Tibial nerve (tissue), 4 donors: ENCODE measurements at places on chromosomes 3 and 15. TPM values are rescaled to one million over a fixed set of nuclear protein-coding genes. Genes with fewer than 3 reads are reported as not detected.

Gene LXN
- 18.6 TPM for total RNA-seq

Gene LRRIQ4
- total RNA-seq = not detected

Gene CDHR4
- total RNA-seq = 1.3 TPM

Gene CNTN3
- 3.6 TPM for total RNA-seq

Gene ALDH1A3
- 31.2 TPM for total RNA-seq

Gene TJP1
- total RNA-seq = 413 TPM

Gene DLL4
- 4.2 TPM for total RNA-seq

Gene XPC
- total RNA-seq = 57.9 TPM

Gene ILDR1
- not detected for total RNA-seq

Gene FBXW12
- not detected for total RNA-seq

Gene SIDT1
- 6.8 TPM for total RNA-seq

Gene CPLX3
- not detected for total RNA-seq

Gene WNT7A
- total RNA-seq = not detected

Gene EOMES
- 0.78 TPM for total RNA-seq

Gene POC1A
- 2.7 TPM for total RNA-seq

Gene ARPP21
- not detected for total RNA-seq

Gene GABRR3
- not detected for total RNA-seq

Gene PIGZ
- total RNA-seq = 28.7 TPM

Gene TOMM70
- 37.8 TPM for total RNA-seq
